Muscle of leg (tissue), 16 donors: ENCODE measurements at places on chromosomes 12 and 14. TPM values are rescaled to one million over a fixed set of nuclear protein-coding genes. Genes with fewer than 3 reads are reported as not detected.

The FAM90A1 gene
- 0.09 TPM for total RNA-seq

The MDP1 gene
- total RNA-seq: 24.9 TPM

The SIRT4 gene
- 6.3 TPM for total RNA-seq

The BATF gene
- total RNA-seq: 0.44 TPM

The SLC35E3 gene
- total RNA-seq: 11.0 TPM

The HCAR2 gene
- total RNA-seq: not detected
